ENCODE measurements at places on chromosomes 2 and 18.

GRCh38 chr18:23761941-23762340 is 72.7 kb downstream of the LAMA3 start:
- no peak for DNase-seq

GRCh38 chr2:112881217-112881985 is 29.6 kb upstream of the IL37 start:
- DNase-seq, result peak; percentile 92

GRCh38 chr2:194252127-194252526 is 1404.9 kb upstream of the SLC39A10 start:
- DNase-seq, result no peak

- no peak for DNase-seq
Observed at GRCh38 chr2:236026841-236027240, 141.3 kb downstream of the GBX2 start.

DNA sequence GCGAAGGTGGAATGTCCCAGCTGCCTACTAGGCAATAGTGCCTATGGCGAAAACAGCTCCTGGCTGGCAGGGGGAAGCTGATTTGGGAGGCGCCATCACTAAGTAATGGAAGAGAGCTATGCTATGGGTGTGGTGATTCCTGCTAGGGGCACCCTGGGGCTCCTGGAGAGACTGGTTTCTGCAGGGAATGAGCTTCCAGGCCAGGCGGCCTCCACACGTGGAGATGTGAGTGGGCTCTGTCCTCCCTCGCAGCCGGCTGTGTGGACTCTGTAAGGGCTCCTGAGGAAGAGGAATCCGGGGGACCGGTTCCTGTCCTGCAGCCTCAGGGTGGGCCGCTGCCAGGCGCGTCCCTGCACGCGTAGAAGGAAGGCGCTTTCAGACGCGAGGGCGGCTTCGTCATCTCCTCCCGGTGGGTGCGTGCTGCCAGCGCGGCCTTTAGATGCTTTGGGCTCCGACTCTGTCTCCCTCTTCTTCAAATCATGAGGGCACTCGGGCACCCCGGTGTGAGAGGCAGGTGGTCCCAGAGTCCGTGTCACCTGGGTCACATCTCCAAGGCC is 55.5 kb upstream of the ANKRD62 start:
- DNase-seq, result peak; percentile 7

DNA sequence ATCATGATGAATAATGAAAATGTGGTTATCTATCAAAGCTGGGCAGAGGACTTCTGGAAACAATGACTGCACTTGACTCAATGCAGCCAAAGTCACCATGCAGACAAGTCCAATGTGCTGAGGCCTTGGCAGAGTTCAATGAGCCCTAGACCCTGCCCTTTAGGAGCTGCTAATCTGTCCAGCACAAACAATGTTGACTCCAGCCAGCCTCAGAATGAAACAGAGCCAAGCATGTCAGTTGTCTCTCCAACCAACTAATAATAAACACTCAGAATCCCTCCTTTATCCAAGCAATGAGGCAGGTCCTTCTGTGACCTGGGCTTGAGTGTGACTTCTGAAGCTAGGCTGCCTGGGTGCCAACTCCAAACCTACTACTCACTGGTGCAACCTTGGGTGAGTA is 270.6 kb downstream of the BCL11A start:
- DNase-seq, result no peak

DNA sequence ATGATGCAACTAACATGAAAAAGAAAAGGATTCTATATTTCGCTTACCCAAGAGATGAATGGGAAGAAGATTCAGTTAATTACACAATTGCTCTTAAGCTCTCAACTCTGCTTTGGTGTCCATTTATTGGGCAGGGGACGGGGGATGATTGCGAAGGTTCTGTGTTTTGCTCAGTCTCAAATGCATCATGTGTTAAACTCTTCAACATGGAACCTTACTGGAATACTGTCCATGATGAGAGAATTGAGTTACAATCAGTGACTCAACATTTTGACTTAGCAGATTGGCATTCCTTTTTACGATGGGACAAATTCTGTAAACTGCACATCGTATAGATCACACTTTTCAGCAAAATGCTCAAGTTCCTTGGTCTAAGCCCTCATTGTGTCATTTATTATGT is 135.6 kb downstream of the RBMS1 start:
- DNase-seq, result no peak

GRCh38 chr2:95574506-95574905 is 17.3 kb upstream of the TRIM43 start:
- DNase-seq, result no peak

DNA sequence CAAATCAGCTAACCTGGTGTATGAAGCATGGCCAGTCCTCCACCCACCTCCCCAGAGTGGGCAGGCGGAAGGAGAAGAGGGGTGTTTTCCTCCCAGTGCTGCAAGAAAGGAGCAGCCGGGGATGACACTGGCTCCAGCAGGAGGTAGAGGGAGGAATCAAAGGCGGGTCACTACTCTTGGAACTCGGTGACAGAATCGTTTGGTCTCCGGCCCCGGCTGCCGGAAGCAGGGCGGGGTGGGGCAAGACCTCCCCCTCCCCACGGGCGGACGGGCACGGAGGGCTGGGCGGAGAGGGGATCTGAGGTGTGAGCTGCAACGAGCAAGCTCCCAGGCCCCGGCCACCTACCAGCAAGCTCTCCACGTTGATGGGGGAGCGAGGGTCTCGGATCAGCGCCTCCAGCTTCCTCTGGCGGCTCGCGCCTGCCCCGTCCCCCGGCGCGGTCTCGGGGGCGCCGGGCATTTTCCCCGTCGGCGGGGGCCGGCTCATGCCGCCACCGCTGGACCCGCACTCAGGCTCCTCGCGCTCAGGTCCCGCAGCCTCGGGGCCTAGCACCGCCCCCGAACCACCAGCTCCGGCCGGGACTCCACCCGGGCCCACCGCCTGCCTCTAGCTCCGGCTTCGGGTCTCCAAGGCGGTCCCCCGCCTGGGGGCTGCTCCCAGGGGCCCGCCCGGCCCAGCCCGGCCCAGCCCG is 640 bp downstream of the ROCK2 start:
- DNase-seq, result peak; percentile 56

DNA sequence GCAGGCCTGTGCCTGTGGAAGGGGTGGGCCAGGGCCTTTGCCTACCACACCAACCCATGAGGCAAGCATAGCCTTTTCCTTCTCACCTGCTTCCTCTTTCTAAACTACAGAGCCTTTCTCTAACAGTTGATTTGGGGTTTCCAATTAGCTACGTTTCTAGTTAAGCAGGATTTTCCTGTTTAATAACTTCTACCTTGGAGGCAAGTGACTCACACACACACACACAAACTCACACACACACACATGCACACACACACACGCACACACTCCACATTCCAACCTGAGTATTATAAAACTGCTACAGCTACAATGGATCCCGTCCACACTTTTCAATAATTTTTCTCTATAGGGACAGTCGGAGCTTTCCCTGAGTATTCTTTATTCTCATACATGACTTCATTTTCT is 84.9 kb downstream of the SOX11 start:
- DNase-seq, result no peak

- no peak for DNase-seq
Observed at GRCh38 chr2:221170548-221170947, 401.6 kb downstream of the EPHA4 start.

DNA sequence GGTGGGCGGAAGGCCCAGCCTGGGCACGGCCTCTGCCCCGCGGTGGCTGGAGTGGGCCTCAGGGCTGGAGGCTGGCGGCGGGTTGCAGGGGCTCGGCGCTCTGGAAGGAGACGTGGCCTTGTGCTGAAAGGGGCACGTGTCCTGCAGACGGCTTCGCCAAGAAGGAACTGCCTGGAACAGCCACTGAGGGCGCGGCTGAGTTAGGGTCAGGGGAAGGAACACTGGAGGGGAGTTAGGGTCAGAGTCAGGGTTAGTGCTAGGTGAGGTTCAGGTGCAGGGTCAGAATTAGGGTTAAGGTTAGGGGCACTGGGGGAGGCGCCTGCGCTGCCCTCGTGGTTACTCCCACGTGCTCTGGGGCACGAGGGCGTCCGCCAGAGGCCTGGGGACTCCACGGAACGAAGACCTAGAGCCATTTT is 933 bp upstream of the ADNP2 start:
- DNase-seq, result no peak

DNA sequence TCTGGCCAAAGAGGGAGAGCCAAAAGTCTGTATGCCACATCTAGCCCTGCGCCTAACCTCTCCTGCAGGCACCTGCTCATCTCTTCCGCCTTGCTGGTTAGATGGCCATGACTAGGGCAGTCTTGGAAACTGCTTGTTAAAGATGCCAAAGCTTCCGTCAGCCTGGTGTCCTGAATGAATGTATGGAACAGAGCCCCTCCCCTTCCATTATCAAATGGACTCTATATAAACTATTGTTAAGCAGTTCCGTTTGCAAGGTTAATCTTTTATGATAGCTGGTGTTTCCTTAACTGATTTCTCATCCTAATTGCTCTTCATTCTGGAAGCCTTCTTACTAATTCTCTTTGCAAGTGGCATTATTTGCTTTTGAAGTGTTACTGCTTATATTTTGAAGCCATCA is 87.1 kb downstream of the ATP9B start:
- DNase-seq, result no peak

DNA sequence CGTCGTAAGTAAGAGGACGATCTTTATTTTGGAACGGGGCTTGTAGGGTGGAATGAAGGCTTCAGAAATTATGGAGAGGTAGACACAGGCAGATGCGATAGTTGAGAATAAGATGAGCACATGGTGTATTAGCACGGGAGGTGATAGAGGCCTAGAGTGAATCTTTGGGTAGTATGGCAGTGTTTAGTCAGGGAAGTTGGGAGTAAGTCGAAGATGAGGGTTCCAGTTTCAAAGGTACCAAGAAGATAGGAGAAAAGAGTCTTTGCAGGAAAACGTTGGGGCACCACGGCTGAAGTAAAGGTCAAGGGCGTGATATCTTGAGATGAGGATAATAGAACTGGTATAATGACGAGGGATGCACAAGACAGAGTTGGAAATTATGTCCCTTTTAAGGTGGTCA is 654 bp downstream of the PIK3C3 start:
- DNase-seq, result no peak

DNA sequence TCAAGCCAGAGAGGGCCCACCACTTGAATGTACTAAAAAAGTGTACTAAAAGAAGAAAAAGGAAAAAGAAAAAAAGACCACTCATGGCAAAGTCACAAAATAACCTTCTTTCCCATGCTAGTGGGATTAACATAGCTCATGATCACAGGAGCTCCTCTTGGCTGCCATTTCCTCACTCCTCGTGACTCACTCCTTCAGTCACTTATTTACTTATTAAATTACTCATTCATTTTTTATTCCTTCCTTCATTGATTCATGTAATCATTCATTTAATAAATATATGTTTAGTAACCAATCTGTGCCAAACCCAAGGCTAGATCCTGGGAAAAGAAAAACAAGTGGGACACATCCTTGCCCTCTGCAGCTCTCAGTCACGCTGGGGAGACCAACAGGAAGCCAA is 300.5 kb downstream of the INSIG2 start:
- DNase-seq, result no peak

DNA sequence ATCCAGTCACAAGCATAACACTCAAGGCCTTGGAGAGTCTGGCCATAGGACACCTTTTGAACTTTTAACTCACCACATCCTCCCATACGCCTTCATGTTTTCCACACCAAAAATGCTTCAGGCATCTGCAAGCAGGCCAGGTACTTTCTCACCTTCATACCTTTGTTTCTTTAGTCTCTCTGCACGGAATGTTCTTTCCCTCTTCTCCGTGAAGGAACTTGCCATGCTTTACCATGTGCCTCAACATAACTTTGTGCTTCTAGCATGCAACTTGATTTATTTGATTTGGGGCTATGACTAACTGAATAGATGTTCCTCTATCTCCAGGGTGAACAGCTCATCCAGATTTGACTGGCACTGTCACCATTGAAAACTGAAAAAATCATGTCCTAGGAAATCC is 141.7 kb upstream of the ACVR2A start:
- DNase-seq, result no peak

GRCh38 chr2:109066917-109067597 is 61.9 kb upstream of the SH3RF3 start:
- no peak for DNase-seq

- no peak for DNase-seq
Observed at GRCh38 chr18:37586656-37587225, 21.1 kb upstream of the CELF4 start.

GRCh38 chr2:184765112-184765895 is 167.0 kb downstream of the ZNF804A start:
- peak; percentile 4 for DNase-seq

DNA sequence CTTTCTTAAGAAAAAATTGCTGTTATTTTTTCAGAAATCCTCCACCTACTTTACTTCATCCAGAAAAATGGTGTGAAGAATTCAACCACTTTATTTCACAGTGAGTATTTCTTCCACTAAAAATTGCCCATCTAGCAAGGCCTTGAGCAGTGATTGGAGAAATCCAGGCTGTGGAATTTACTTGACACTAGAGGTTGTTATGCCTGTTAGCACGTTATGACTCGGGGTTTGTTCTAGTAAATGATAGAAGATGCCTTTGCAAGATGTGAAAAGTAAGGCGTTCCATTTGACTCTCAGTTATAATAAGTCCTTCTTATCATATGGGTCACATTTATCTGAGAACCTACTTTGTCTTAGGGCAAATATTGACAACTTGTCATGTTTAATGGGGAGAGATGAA is 157.4 kb downstream of the MYO3B start:
- no peak for DNase-seq

GRCh38 chr2:157055660-157056199 is 201.8 kb upstream of the GALNT5 start:
- DNase-seq, result no peak

GRCh38 chr2:10522170-10522448 is 74.0 kb upstream of the ODC1 start:
- DNase-seq, result no peak

GRCh38 chr18:53745224-53745967 is 479.1 kb downstream of the MBD2 start:
- DNase-seq, result no peak

DNA sequence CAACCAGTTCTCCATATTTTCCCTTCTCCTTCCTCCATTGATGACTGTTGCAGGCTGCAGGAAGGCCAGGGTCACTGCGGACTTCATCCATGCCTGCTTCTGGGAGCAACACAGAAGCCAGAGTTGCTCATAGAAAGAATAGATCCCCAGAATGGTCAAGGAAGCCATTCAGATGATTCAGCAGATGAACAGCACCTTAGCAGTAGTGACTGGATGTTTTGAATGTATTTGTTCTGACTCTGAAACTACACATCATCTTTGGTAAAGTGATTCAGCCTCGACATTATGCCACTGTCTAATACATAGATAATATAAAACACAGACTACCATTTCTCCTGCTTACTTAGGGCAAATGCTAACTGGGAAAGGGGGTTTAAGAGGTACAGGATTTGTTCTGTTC is 411.6 kb downstream of the RND3 start:
- no peak for DNase-seq

- no peak for DNase-seq
Observed at GRCh38 chr2:198141726-198142125, 337.3 kb downstream of the PLCL1 start.

GRCh38 chr2:42792583-42793333 is at the start of gene HAAO:
Gene HAAO, minus strand, starts transcription at chr2:42792583. Its CDS starts 47 bp downstream, at chr2:42792536.
- peak; percentile 64 for DNase-seq
